ENCODE measurements at places on chromosomes 1 and 21.

GRCh38 chr1:76179219-76179698 is 104.7 kb downstream of the ST6GALNAC3 start:
- no peak for DNase-seq

GRCh38 chr1:38908821-38909220 is 27.4 kb upstream of the GJA9 start:
- DNase-seq: no peak

- DNase-seq: no peak
Observed at GRCh38 chr1:61171974-61172373, 89.6 kb downstream of the NFIA start.

GRCh38 chr1:54338464-54338863 is 67.7 kb downstream of the SSBP3 start:
- DNase-seq: no peak

GRCh38 chr1:227937838-227938145 is 9.9 kb downstream of the WNT9A start:
- no peak for DNase-seq

- DNase-seq: no peak
Observed at GRCh38 chr1:202615501-202616354, 94.5 kb downstream of the SYT2 start.

- DNase-seq: no peak
Observed at GRCh38 chr1:199512037-199512710, 515.3 kb upstream of the NR5A2 start.

- no peak for DNase-seq
Observed at GRCh38 chr1:233442026-233442780, 114.7 kb downstream of the MAP3K21 start.

DNA sequence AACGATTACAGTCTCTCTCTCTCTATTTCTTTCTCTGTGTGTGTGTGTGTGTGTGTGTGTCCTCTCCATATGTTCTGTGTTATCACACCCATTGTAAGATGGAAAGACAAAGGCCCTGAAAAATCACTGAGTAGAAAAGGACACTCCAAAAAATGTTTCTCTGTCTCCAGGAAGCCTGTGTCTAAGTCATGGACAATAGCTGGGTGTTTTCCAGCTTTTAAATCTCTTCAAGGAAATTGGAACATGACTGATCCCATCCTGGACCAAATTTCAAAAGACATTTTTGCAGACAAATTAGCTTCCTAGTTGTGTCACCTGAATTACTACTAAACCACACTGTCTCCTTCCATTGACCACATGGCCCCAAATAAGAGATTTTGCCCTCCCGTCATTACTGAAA is 31.0 kb upstream of the LMX1A start:
- no peak for DNase-seq
